NCI-H1417 treated with DMSO at 0.1 percent for 48 hours (cell line): ENCODE measurements at places on chromosomes 12 and 14.
A peak's percentile ranks its signal among the peaks of the same experiment; 100 is the strongest.

DNA sequence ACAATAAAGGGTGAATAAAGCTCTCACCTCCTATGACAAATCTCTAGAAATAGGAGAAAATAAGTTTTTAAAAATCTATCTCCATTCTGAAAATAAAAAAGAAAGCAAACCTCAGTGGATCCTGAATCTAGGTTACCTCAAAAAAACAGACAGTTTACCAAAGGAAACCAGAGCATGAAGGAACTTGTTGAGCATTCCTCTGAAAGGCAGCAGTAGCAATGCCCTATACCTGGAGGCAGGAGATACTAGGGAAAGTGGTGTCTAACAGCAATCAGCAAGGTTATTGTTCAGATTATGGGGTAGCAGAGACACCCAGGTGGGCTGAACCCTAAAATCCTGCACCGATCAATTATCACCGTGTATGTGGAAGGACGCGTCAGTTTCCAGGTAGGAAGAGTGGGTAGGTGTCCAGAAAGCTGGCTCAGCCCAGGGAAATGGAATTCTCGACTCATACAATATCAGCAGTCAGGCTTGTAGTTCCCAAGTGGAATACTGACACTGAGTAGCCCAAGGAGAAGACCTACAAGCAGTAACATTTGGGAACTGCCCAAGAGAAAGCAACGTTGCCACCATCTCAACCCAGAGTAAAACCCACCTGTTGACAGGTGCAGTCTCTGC, 128.3 kb downstream of the ST8SIA1 start:
- DNase-seq, result no peak

DNA sequence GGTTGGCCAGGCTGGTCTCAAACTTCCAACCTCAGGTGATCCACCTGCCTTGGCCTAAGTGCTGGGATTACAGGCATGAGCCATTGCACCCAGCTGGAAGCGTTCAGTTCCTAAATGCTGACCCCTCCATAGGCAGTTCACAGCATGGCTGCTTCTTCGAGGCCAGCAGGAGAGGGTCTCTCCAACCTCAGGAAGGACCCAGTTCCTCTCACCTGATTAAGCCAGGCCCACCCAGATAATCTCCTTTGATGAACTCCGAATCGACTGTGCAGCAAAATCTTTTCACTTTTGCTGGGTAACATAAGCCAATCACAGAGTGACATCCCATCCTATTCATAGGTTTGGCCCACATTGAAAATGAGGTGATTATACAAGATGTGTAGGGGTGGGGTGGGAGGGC, 165.1 kb downstream of the ADCK1 start:
- DNase-seq, result no peak

DNA sequence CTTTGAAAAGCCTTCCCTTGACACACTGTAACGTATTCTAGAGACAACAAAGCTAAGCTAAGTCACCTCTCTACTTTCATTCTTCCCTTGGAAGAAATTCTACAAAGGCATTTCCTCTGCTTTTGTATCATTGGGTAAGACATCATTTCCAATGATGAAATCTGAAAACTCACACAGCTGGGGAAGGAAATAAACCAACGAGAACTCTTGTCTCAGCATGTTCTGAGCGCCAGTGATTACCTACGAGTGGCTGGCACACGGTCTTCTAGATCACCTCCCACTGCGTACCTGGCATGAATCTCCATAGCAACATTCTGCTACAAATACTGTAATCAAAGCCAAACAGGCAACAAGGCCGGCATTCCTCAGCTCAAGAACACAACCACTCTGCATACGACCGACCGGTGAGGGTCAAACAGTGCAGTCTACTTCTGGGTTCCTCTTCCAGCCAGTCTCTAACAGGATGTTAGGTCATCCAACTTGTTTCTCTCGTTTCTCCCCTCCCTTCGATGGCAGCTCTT, 7.6 kb downstream of the VPS37B start:
- peak; percentile 48 for DNase-seq

GRCh38 chr12:39958377-39958776, 147.5 kb downstream of the SLC2A13 start:
- no peak for DNase-seq

DNA sequence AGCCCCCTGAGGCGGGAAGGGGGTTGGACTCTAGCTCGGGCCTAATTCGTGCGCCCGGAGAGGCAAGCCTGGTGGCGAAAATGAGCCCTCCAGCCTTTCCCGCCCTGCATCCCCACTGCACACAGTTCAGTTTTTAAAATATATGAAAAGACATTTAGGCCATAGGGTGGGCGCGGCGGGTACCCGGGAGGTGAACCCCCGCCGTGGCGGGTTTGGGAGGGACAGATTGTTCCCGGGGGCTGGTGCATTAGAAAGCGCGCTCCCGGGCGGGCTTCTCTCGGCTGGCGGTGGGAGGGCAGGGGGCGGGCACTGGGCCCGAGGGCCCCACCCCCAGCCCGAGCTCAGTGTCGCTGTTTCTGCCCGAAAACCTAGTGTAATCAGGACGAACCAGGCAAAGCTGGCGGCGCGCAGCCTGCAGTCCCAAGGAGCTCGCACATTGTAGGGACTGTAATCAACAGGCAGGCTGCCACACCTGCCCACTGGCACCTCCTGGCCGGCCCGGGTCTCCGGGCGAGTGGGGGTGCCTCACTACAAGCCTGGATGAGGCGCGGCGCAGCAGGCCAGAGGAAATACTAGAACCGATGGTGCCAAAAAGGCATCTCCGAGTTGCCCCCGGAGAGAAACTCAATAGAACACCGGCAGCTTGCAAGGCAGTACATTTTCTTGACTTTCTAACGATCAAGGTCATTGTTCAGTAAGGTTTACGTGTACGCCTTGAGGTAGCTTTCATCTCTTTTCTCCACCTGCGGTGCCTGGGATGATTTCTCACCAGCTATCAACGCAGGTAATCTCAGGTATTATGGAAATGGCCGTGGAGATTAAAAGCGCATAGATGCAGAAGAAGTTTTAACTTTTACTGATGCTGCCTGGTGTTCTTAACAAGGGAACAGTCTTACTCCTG, 764 bp upstream of the SPTB start:
- DNase-seq, result no peak

DNA sequence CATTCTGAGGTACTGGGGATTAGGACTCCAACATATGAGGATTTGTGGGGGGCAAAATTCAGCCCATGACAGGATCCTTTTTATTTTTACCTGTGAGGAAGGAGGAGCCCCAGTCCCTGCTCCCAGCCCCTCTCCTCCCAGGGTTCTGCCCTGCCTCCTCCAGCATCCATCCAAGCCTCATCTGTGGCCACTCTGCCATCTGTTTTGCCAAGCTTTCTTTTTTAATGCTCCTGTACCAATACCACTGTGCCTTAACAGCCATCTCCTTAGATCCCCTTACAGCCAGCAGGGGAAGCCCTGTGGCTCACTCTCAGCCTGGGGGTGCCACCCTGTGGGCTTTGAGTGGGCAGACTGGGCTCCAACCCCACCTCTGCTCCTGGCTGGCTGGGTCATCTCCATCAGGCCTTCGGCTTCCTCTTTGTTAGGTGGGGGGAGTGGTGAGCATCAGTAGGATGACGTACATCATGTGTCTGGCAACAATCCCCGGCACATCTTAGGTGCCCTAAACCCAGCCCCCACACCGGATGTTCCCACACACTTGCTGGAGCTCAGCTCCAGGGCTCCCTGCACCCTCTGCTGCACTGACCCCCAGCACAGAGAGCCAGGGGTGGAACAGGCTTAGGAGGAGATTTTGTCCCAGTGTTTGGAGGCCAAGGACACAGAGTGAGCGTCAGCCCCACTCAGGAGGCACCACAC, 40.2 kb downstream of the CYP46A1 start:
- DNase-seq, result no peak

DNA sequence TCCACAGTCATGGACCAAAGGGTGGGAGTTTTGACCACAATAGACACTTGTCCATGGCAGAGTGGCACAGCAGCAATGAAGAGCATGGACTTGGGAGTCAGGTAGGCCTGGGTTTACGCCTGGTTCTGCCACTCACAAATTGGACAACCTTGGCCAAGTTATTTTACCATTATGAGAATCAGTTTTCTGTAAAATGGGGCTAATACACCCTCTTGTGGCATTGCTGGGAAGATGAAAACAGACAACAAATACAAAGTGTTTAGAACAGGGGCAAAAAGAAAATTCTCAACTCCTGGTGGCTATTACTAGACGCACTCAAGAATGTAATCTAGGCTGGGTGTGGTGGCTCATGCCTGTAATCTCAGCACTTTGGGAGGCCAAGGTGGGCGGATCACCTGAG, 2.6 kb downstream of the C12orf43 start:
- no peak for DNase-seq

DNA sequence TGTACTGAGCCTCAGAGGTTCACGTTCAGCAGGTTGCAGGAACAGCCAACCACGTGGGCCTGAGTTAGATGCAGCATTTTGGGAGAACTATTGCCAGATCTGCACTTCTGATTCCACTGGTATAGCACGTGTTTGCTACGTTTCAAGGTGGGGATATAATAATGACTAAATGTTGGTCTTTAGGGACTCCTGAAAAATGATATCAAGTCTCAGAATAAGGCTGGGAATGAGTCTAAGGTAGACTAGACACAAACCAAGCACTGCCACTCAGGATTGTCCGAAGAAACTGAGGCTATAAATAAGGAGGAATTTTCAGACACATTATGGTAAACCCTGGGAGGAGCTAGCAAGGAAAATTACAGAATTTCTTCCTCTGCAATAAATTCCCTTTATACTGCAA, 98.1 kb downstream of the ESR2 start:
- no peak for DNase-seq

- DNase-seq, result no peak
These were observed 42.7 kb downstream of the ALX1 start for GRCh38 chr12:85322715-85323114.
